Large intestine (tissue), 12 donors: ENCODE measurements at places on chromosomes 1 and 21. TPM values are rescaled to one million over a fixed set of nuclear protein-coding genes. Genes with fewer than 3 reads are reported as not detected.

Gene CNTN2
- 1.2 TPM for polyA plus RNA-seq

Gene AMIGO1
- 2.0 TPM for polyA plus RNA-seq

Gene PLXNA2
- 11.7 TPM for polyA plus RNA-seq

Gene CFAP45
- polyA plus RNA-seq, result 0.30 TPM

Gene CLDN8
- not detected for polyA plus RNA-seq

Gene FMN2
- 1.8 TPM for polyA plus RNA-seq

Gene PTGS2
- polyA plus RNA-seq, result 12.3 TPM

Gene HPCAL4
- polyA plus RNA-seq, result 2.5 TPM

Gene RNU1-4
- 3.2 TPM for polyA plus RNA-seq

Gene HNRNPCL2
- not detected for polyA plus RNA-seq

Gene HSD3B1
- not detected for polyA plus RNA-seq

Gene KISS1
- 2.8 TPM for polyA plus RNA-seq

Gene PLA2G2D
- polyA plus RNA-seq, result 0.18 TPM

Gene ILDR2
- polyA plus RNA-seq, result 1.7 TPM

Gene NOC2L
- polyA plus RNA-seq, result 49.2 TPM

Gene PKLR
- polyA plus RNA-seq, result 55.6 TPM

Gene NOS1AP
- polyA plus RNA-seq, result 2.7 TPM

Gene COL16A1
- 188 TPM for polyA plus RNA-seq

Gene RIPK4
- polyA plus RNA-seq, result 22.2 TPM

Gene RAB7B
- 5.4 TPM for polyA plus RNA-seq

- DNase-seq, result no peak
Measured at GRCh38 chr1:77342745-77343144, 60.9 kb downstream of the AK5 start.

DNA sequence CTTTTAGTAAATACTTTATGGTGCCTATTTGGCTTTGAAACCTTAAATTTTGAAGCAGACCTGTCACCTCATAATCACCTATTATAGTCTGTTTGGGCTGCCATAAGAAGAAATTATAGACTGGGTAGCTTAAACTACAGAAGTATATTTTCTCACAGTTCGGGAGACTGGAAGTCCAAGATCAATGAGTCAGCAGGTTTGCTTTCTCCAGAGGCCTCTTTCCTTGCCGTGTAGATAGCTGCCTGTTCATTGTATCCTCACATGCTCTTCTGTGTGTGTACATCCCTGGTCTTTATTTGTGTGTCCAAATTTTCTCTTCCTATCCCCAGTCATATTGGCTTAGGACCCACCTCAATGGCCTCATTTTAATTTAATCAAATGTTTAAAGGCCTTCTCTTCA is 518.2 kb downstream of the ADGRL2 start:
- no peak for DNase-seq

GRCh38 chr1:1101503-1101902 is 14.4 kb downstream of the C1orf159 start:
- DNase-seq, result no peak

DNA sequence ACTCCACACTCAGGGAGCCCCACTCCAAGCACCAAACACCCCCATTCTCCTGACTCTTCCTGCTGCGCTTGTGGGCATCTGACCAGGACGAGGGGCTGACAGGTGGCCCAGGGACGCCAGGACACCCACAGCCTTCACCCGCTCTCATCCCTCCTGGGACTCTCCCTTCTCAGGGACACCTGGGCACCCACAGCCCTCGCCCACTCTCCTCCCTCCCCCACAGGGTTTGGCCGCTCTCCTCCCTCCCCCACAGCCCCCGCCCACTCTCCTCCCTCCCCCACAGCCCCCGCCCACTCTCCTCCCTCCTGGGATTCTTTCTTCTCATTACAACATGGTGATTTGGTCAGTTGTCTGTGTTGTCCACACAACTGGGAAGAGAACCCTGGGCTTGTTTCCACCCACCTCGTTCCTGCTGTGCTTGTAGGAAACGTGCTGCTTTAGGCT is 43.4 kb downstream of the PRDM15 start:
- no peak for DNase-seq

DNA sequence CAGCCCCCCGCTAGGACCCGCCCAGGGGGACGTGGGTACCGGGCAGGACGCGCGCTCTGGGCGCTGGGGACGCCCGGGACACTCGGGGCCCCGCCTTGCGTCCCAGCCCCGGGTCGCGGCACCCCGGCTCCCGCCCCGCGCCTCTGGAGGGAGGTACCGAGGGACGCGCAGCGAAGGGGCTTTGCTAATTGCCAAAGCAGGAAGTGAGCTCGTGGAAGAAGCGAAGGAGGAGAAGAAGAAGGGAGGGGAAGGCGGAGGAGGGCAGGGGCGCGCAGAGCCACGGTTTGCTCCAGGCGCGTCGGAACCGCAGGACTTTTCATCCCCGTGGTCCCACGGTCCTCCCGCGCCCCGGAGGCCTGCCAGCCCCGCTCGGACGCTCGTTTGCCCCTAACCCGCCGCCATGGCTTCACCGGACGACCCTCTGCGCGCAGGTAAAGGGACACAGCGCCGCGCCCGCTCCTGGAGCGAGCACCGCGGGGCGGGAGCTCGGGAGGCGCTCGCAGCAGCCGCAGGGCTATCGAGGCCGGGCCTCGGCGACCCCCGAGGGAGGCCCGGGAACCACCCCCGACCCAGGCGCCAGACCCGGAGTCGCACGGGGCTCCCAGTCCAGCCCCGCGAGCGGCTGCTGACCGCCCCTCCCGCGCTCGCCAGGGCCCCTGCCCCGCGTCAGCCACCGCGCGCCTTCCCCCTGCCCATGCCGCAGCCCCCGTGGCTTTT is 1.3 kb downstream of the EDARADD start:
- DNase-seq, result peak; percentile 39

DNA sequence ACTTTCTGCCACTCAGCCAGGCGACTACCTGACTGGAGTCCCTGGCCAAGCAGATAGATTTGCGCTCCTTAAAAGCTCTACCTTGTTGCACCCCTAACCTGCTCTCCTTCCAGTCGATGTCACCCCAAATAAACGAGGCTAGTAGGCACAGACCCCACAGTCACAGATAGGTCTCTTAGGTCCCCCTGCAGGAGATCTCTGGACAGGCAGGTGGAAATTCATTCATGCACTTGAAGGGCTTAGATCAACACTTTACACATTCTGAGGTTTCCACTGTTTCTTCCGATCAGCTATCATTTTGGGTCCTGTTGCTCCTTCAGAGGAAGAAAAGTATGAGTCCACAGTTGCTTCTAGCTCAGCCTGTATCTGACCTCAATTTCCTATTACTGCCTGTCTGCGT is 272.6 kb upstream of the FMN2 start:
- no peak for DNase-seq

DNA sequence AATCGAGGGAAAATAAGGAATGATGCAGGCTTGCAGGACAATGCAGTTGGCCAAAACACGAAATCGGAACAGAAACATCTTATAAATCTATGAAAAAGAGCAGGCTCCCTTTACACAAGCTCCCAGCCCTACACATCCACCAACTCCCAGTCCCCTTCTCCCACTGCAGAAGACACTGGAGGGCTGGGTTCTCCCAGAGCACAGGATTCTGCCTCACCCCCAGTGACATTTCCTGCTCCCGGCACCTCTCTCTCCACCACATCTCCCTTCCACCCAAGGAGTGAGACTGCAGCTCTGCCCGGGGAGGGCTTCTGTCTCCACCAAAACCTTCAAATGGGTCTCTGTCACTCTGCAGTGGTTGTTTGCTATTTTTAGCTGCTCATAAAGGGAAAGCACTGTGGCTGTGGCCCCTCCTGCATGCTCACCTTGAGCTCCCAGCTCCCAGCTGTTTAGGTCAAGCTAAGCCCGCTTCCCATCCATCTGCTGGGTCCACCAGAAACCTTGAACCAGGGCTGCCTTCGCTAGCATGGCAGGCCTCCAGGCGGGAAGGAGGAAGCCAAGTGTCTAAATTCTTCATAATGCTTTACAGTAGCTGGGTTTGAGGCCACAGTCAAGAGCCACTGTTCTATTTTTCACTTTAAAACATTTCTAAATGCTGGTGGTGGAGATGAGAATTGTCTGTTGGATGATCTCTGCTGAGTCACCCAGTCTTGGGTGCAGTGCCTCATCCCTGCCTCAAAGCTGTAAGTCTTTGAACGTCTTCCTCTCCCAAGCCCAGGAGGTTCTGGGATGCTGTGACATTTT is 3.3 kb upstream of the C2CD2 start:
- no peak for DNase-seq

GRCh38 chr1:28395181-28395580 is 25.6 kb downstream of the PHACTR4 start:
- DNase-seq, result no peak

GRCh38 chr1:243229526-243229925 is 25.6 kb downstream of the CEP170 start:
- no peak for DNase-seq

DNA sequence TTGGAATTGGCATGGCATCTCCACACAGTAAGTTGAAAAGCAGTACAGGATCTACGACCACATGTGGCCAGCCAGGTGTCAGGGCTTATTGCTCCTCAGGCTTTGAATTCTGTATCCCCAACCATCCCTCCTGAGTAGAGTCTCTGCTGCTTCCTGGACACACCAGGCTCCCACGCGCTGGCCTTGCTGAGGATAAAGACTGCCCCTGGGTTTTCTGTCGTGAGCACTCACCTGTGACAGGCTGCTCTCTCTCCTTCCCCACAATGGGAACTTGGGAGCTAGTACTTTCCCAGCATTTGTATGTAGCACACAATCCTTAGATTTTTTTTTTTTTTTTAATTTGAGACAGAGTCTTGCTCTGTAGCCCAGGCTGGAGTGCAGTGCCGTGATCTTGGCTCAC is 33.6 kb downstream of the PBX1 start:
- DNase-seq, result no peak

DNA sequence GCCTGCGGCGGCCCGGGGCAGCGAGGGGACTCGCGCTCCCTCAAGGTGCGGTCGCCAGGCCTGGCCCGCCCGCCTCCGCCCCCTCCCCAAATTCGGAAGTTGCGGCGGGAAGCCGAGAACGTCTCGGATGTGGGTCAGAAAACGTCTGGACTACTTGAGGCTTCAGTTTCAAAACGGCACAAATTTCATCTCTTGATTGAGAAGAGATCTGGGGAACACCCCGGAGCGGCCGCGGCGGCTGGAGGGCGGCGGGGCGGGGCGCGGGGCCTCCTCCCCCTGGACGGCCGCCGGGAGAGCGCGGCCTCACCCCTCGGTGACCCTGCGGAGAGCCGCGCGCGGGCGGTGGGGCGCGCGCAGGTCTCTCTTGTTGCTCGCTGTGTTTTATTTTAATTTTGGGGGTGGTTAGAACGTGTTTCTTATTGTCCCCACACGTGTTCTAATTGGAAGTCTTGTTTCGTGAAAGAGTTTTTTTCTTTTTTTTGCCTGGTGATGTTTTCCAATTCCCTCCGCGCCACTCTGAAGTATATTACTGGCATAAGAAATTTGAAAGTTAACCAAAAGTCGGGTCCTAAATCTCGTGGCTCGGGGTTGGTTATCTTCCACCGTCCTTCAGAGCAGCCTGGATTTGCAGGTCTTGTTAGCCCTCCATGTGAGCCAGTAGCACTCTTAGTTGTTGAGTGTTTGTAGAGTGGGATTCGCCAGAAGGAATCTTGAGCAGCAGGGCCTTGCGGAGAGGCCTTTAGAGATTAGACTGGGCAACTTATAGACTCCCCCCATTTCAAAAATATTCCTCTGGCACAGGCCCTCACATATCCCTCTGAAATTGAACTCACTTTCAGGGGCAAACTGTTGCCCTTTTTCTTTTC is 749 bp downstream of the PCBP3 start:
- no peak for DNase-seq

GRCh38 chr1:209800984-209801834 is 4.7 kb downstream of the IRF6 start:
- DNase-seq, result no peak

- no peak for DNase-seq
Measured at GRCh38 chr1:81369833-81370232, 430.9 kb upstream of the ADGRL2 start.

DNA sequence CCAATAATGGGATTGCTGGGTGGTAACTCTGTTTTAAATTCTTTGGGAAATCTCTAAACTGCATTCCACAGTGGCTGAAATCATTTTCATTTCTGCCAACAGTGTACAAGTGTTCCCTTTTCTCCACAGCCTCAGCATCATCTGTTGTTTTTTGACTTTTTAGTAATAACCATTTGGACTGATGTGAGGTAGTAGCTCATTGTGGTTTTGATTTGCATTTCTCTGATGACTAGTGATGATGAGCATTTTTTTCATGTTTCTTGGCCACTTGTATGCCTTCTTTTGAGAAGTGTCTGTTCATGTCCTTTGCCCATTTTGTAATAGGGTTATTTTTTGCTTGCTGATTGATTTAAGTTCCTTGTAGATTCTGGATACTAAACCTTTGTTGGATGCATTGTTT is 131.9 kb upstream of the B3GALT2 start:
- DNase-seq, result no peak

GRCh38 chr1:154304664-154305337 is 16.1 kb upstream of the AQP10 start:
- no peak for DNase-seq

GRCh38 chr1:183043872-183044854 is 20.9 kb downstream of the LAMC1 start:
- DNase-seq, result no peak

DNA sequence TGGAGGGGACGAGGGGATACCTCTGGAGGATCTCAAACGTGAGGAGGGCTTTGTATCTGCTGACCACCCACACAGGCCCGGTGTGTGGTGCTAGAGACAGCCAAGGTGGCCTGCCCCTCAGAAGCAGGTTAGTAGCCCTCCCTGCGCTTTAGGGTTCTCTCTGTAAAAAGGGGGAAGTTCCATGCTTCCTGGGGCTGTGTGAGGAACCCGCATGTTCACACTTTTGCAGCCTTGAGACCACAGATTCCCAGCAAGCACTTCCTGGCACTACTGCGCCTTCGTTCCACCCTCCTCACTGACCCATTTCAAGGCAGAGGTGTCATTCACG is 7.9 kb upstream of the GUCA2B start:
- DNase-seq, result no peak

- no peak for DNase-seq
Measured at GRCh38 chr1:215397106-215397505, 170.0 kb upstream of the KCTD3 start.

- DNase-seq, result no peak
Measured at GRCh38 chr1:185559151-185559550, 175.0 kb upstream of the HMCN1 start.

DNA sequence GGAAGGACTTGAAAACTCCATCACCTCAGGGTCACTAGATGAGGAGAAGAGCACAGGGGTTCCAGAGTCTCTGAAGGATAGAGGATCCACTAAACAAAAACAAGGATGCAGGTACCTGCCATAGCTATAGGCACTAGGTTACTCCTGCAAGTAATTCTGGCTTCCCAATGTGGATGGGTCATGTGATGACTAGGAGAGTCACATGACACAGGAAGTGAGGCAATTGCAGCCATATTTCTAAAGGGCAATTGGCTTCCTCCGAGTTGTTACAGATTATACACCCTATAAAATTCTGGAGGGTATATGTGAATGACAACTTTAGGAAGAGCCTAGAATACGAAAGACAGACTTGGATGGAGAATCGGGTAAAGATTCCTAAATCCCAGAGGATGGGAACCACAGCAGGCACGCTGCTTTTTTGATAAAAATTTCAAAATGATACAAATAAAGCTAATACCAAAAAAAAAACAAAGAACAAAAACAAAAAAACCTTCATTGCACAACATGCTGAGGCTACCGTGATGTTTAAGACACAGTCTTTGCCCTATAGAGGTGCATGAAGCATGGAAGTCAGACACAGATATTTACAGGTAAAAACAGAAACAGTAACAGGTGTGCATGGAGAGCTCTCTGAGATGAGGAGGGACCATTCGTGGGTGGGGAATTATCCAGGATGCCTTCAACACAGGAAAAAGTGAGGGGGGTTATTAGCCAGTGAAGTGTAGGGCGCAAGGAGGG is 10.5 kb downstream of the MTX1 start:
- DNase-seq, result peak; percentile 80
